ENCODE measurements at places on chromosomes 3 and 15.

- peak; percentile 89 for DNase-seq
Measured at GRCh38 chr3:31196881-31197364, 302.5 kb upstream of the GADL1 start.

- DNase-seq: peak; percentile 78
Measured at GRCh38 chr3:37907906-37908305, 46.2 kb downstream of the CTDSPL start.

DNA sequence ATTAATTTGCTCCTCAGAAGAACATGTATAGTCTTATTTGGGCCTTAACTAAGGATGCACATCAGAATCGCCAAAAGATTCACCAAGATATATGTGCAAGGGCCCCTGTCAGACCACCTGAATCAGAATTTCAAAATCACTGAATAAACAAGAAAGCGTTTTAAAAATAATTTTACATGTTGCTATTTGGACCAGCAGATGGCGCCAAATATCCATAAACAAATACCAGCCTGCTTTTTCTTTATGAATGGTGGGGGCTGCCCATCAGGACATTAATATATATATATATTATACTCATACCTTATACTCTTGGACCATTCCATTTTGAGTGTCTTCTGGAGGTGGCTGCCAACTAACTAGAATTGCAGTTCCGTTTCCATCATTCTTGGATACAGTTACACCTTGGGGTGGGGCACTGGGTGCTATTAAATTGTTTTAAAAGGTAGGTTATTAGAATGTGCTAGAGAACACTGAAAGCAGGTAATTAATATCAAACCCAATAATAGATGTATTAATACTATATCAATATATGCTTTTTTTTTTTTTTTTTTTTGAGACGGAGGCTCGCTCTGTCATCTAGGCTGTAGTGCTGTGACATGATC lies 1108.3 kb downstream of the ROBO1 start:
- DNase-seq: peak; percentile 74

GRCh38 chr15:72063186-72063585 lies 54.8 kb downstream of the MYO9A start:
- DNase-seq: peak; percentile 31

DNA sequence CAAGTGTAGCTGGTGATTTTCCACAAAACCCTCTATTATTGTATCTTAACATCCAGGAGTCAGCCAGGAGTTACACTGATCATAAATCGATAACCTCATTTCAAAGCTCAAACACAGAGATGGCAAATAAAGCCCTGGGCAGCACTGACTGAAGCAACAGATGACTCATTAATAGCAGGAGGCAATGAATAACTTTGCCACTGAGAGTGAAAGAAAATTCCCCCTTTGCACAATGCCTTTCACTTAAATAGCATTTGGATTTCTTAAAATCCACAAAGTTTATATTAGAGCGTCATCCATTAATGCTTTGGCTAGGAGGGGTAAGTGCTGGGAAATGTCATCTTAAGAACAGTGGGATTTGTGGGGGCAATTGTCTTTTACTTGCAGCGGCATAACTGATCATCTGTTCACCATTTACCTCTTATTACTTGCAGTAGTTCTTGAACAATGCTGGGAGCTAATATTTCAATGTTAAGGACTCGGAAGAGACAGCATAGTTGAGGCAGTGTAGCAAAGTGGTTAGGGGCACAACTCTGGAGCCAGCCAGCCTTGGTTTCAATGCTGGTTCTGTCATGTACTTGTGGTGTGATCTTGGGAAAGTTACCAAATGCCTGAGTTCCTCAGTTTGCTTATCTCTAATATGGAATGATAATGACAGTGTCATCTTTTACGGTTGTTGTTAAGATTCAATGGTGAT lies 630.4 kb upstream of the TBL1XR1 start:
- peak; percentile 96 for DNase-seq

- DNase-seq: peak; percentile 64
Measured at GRCh38 chr3:154904328-154904727, 175.8 kb upstream of the MME start.

All from choroid plexus epithelial cell (primary cell).